Kidney capillary endothelial cell (primary cell): ENCODE measurements at places on chromosomes 3 and 15.

DNA sequence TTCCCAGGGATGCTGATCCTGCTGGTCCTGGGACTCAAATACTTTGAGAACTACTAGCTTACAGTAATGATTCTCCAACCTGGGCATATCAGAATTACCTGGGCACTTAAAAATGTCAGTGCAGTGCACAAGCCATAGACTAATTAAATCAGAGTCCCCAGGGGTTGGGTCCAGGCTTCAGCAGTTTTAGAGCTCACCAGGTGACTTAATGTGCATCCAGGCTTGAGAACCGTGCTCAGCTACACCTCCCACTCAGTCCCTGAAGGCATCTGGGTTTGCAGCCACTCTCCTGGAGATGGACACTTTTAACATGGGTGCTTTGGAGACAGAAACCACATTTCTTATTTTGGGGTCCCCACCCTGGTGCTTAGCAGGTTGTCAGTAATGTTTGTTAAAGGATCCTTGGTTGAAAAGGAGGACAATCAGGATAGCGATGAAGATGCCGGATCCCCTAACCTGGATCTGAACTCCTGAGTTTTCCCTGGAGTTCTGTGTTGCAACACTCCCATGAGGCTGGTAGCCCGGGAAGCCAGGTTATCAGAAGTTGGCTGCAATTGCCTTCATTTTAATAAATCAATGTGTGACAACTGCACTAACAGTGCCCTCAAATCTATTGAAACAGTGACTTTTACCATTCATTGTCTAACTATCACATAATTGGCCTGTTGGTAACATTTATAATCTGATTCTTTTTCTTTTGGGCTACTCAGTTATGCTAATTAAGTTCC, 48.1 kb downstream of the BFSP2 start:
- no peak for DNase-seq

DNA sequence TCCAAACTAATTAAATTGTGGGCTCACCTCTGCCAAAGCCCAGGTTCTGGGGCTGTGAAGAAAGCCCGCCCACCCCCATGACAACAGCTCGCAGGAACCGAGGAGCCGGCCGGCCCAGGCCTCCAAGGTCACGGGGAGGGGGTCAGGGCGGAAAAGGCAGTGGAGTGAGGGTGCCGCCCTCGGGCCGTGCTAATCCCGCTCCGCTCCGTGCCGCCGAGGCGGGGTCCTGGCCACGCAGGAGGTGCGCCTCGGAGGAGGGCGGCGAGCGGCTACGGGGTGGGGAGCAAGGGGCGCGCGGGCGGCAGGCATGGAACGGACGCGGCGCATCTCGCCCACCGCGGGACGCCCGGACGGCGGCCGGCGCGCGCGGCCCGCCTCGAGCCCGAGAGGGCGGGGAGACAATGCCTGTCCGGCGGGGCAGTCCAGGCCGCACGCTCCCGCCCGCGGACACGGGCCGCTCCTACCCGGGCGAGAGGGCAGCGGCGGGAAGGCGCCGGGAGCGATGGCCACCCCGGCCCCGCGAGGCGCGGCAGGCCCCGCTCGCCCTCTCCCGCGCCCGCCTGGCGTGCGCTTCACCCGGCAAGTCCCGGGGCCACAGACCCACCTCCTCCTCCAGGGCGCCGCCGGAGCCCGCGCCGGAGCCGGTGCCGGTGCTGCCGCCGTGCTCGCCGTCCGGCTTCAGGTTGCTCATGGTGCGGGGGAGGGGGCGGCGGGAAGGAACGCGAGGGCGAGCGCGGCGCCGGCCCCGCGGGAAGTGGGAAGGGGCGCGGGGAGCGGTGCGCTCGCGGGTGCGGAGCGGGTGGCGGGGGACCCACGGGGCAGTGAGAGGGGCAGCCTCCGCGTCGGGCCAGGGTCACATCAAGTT, 528 bp downstream of the RBPMS2 start:
- DNase-seq: no peak

GRCh38 chr3:102483556-102483955, 48.7 kb downstream of the ZPLD1 start:
- DNase-seq: no peak

DNA sequence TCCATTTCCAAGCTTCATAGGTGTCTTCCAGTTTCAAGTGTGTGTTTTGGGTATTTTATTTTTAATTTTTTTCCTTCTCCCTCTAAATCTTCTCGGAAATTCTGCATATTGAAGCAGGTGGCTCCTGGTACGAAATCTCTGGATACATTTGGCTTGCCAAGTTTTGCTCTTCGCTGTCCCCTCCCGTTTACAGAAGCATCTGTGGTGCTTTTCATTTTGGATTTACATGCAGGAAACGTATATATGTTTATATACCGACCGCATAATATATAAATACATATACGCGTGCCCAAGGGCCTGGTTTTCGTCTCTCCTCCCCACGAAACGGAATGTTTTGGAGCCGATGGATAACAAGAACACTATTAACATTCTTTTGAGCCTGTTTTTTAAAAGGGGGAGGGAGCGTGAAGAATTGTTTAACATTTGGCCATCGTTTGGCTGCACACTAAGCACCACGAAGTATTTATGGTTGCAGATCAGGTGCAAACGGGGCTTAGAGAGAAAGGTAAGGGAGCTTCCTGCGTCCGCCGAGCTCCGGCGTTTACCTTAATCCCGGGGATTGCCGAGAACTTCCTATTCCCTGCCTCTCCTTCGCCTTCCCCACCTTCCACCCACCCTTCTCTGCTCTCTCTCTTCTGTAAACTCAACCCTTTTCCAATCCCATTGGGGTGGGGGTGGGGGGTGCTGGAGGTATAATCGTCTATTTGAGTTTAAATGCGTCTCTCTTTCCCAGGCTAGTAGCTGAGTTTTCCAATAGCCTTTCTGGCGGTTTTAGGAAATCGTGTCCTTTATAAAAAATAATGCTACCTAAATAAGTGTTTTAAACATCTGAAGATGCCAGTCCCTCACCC, 1.1 kb upstream of the NLGN1 start:
- DNase-seq: no peak

GRCh38 chr3:52792961-52793695, 1.5 kb upstream of the ITIH3 start:
- no peak for DNase-seq
